ENCODE measurements at places on chromosomes 16 and 17.

GRCh38 chr16:86497551-86498021 is 12.7 kb upstream of the FOXF1 start:
- no peak for DNase-seq

DNA sequence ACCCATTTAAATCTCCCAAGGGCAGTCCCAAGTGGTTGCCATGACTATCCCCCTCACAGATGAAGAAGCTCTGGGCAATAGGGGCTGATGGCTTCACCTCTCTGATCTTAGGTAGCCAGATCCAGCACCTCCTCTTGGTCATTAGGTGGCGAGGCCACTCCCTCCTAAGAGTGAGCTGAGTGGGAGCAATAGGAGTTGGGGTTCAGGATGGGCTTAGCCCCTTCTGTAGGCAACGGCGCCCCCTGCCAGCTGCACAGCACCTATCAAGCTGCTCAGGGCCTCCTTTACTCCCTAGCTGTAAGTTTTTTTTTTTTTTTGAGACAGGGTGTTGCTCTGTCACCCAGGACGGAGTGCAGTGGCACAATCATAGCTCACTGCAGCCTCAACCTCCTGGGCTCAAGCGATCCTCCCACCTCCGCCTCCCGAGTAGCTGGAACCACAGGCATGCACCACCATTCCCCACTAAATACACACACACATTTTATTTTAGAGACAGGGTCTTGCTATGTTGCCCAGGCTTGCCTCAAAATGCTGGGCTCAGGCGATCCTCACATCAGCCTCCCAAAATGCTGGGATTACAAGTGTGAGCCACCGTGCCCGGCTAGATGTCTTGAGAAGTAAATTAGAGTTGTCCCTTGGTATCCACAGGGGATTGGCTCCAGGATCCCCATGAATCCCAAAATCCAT is 3.5 kb upstream of the RRAD start:
- DNase-seq, result no peak

GRCh38 chr16:13915033-13915635 is 4.8 kb upstream of the ERCC4 start:
- no peak for DNase-seq

DNA sequence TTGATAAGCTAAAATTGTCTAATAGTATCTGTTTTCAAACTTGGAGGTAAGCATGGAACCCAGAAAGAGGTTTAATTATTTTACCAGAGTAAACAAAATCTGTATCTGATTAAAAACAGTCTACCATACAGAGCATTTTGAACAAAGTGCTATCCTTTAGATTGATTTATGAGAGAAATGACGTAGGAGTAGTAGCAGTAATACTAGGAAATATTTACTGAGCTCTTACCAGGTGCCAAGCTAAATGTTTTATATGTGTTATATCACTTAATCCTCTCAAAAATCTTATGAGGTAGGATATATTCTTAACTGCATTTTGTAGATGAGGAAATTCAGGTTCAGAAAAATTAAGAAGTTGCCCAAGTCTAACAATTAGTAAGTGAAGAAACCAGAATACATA is 186.4 kb upstream of the NOG start:
- DNase-seq, result no peak

- DNase-seq, result no peak
Measured at GRCh38 chr17:14693382-14693781, 392.5 kb downstream of the HS3ST3B1 start.

DNA sequence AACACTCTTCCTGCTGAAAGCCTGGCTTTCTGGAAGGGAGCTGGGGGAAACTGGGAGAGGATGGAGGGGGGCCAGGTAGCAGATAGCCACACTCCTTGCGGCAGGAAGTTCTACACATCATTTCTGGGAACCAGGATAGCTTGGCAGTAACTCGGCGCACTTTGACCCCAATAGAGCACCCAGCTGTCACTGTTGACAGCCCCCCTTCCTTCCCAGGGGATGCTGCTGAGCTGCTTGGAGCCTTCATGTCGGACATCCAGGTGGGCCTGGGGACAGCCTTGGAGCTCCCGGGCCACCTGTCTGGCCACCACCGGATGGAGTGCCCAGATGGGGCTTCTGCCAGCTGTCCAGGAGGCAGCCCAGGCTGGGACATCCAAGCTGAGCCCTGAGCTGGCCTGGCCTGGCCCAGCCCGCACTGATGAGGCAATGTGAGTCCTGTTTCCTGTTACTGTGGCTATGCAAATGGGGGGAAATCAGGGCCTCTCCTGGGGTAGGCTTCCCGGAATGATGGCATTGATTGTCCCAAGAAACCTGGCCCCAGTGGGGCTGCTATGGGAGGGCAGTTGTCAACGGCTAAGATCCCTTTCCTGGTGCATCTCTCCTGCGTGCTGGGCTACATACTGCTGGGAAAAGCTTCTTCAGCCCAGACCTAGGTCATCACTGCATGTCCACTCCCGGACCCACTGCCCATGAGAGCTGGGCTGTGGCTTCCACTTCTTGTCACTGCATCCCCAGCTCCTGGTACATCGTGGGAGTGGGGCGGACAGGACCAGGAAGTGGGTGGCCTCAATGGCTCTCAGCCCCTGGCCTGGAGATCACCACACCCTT is 50.0 kb downstream of the SOCS1 start:
- no peak for DNase-seq

GRCh38 chr16:46607529-46607928 is 13.7 kb downstream of the SHCBP1 start:
- no peak for DNase-seq

- no peak for DNase-seq
Measured at GRCh38 chr16:424033-424622, 1.3 kb upstream of the RAB11FIP3 start.

GRCh38 chr17:82314012-82314726 is 3.2 kb downstream of the CD7 start:
- no peak for DNase-seq

DNA sequence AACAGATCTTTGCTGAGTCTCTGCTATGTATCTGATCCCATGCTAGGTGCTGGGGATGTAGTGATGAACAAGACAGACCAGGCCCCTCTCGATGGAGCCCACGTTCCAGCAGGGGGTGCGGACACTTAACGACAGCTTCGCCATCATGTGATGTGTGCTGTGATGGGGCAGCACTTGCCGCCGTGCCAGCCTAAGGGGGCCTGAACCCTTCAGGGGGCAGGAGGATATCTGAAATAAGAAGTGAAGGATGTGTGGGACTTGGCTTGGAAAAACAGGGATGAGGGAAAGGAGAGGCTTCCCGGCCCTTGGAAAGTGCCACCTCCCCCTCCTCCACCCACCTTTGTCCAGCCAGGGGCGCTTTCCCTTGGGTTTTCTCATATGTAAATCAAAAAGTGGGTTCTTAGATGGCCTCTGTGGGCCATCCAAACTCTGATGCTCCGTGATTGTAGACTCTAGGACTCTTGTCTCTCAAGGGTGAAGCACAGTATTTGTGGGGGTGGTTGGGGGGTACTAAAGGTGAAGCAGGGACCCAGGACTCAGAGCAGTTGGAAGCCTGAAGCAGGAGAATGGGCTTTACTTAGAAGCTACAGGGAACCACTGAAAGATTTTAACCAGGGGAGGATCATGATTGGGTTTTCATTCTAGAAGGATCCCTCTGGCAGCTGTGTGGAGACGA is 4.0 kb upstream of the DLX3 start:
- DNase-seq, result no peak

GRCh38 chr16:71781741-71782140 is 26.9 kb downstream of the AP1G1 start:
- DNase-seq, result no peak

DNA sequence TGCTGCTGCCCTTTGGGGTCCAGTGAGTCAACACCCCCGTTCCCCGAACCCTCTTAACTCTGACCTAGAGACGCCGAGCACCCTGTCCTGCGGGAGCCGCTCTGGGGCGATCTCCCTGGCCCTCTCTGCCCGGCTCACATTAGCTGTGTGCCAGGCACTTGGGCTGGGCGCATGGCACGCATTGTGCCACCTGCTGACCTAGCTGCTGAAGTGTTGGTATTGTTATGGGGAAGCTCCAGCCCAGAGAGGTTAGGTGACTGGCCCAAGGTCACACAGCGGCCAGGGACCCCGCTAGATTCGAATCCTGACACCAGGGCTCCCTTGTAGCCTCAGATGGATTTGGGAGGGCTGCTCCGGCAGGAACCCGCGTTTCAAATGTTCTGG is 1.1 kb downstream of the HSD17B1 start:
- DNase-seq, result no peak

- DNase-seq, result no peak
Measured at GRCh38 chr16:12681653-12682052, 122.0 kb downstream of the CPPED1 start.

GRCh38 chr16:22220069-22220440 is 14.0 kb downstream of the EEF2K start:
- DNase-seq, result no peak

DNA sequence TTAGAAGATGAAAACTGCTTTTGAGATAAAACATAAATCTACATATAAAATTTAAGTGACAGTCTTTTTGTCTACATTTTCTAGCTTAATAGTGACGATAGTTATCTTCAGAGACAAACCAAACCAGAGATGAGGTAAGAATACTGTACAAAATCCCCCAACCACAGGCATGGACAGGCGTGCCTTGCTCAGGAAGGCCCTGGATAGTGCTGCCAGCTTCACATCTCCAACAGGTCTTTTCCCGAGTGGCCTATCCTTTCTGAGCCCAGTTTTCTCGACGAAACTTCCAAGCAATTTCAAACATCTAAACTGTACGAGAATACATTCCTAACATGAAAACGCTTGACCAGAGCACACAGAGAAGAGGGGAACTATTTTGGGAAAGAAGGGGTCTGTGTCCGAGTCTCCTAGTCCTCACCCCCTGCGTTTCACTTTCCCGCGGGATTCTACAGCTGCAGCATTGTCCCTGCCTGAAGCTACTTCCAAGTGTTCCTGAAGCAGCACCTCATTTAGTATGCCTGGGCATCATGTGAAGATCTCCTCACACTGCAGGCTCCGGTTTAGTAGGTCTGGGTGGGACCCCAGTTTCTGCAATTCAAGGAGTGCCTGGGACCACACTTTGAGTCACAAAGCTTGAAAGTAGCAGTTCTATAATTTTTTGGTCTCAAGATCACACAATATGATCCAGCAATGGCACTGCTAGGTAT is 37.8 kb downstream of the GNA13 start:
- DNase-seq, result no peak

GRCh38 chr17:78355701-78356100 is 4.2 kb downstream of the SOCS3 start:
- no peak for DNase-seq

DNA sequence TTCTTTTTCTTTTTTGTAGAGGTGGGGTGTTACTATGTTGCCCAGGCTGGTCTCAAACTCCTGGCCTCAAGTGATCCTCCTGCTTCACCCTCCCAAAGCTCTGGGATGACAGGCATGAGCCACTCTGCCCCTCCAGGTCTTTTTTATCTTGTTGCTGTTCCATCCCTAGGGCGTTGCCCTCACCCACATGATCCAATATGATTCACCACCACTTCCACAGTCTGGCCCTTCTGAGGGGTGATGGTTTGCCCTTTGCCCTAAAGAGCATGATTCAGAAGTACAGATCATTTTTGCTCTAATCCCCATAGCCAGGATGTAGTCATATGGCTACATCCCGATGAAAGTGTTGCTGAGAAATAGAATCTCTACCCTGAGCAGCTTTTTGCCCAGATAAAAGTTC is 18.8 kb downstream of the STX4 start:
- no peak for DNase-seq

GRCh38 chr16:3623642-3624041 is 12.2 kb upstream of the SLX4 start:
- DNase-seq, result no peak

- no peak for DNase-seq
Measured at GRCh38 chr17:78368348-78368747, 8.5 kb upstream of the SOCS3 start.

DNA sequence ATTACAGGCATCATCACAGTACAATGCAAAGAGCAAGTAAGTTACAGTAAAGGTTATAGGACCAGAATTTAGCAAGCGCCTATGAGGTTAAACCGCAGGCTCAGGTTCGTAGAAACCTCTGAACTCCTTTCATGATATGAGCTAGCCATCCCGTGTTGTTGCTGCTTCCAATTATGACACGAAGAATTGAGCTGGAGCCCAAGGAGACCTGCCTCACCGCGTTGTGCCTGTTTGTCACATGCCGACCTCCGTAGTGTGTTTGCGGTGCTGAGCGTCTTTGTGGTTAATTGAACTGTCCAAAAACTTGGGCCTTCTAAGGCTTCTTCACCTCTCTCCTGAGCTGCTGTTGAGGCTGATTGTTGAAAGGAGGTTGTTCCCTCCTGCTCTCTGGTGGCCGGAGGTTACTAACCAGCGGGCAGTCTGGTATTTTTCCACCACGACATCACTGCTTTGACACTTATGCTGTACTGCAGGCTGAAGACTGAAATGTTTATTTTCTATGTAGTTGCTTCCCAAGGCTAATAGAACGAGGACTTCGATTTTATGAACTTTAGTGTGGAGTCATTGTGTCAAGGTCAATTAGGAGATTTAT is 67.5 kb downstream of the SEC14L1 start:
- no peak for DNase-seq

DNA sequence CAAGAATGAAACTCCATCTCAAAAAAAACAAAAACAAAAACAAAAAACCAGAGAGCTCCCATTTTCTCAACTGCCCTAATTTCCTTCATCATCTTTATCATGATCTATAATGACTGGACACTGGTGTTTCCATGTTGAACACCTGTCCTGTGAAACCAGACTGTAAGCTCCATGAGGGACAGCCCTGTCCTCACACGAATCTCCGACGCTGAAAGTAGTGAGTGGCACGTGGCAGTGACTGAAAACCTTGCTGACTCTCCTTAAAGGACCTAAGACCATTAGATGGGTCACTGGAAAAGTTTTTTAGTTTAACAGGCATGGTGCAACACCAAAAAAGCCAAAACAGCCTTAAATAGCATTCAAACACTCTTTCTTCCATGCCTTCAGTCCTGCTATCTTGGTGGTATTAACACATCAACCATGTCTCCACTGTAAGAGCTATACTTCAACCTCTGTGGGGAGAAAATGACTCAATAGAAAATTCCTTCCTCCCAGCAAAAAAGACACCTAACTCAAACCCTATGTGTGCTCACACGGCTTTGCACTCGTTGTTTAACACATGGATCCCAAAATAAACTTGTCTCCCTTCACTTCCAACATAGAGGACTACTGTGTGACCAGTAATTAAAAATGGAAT is 8.3 kb downstream of the AXIN2 start:
- no peak for DNase-seq
